ENCODE measurements at places on chromosomes 3 and 15. TPM values are rescaled to one million over a fixed set of nuclear protein-coding genes. Genes with fewer than 3 reads are reported as not detected.
A peak's percentile ranks its signal among the peaks of the same experiment; 100 is the strongest.

ZNF770 gene
- total RNA-seq: 130 TPM

DNA sequence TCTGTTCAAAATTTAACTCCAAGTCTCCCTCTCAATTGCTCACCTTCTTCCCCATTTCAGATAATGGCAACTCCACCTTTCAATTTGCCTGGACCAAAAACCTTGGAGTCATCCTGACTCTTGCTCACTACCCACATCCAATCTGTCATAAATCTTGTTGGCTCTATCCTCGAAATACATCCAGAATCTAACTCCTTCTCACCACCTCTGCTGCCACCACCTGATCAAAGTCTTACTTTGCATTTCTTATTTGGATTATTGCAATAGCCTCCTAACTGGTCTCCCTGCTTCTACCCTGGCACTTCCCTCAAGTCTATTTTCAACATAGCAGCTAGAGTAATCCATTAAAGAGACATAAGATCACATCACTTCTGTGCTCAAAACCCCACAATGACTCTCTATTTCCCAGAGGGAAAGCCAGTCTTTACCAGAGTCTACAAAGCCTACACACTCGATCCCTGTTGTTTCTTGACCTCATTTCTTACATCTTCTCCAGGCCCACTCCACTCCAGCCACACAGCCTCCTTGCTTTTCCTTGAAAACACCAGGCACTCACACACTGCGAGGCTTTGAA lies 86.6 kb downstream of the GPR156 start:
- H3K27ac ChIP-seq: no peak overlapping the region
- no peak for DNase-seq
- H3K4me1 ChIP-seq: peaks cover 5% of the 10 kb centered on the region

DNA sequence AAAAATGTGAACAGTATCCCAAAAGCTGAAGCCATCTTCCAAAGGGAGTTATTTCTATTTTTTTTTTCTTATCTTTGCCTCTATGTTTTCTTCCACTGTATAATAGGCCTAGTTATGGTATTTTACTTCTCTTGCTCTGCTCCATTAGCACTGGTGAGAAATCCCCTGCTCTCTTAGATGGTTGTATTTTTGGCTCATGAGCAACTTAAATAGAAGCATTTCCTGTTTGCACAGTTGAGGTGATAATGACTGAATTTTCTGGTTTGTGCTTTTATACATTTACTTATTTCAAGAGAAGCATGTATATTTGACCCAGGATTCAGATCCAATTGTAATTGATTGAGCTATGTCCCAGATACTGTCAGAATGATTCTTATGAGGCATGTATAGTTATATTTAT lies 61.6 kb upstream of the CD200R1L start:
- no peak overlapping the region for H3K4me3 ChIP-seq
- no peak overlapping the region for H3K27ac ChIP-seq
- no peaks in the 10 kb centered on the region for H3K27me3 ChIP-seq
- no peaks in the 10 kb centered on the region for H3K4me1 ChIP-seq
- no peaks in the 10 kb centered on the region for H3K36me3 ChIP-seq
- DNase-seq: no peak

- no peaks in the 10 kb centered on the region for H3K36me3 ChIP-seq
- H3K4me1 ChIP-seq: peaks cover 9% of the 10 kb centered on the region
- no peak overlapping the region for H3K4me3 ChIP-seq
- no peak for DNase-seq
These were observed 115.1 kb downstream of the TAFA4 start for GRCh38 chr3:68817243-68817642.

DNA sequence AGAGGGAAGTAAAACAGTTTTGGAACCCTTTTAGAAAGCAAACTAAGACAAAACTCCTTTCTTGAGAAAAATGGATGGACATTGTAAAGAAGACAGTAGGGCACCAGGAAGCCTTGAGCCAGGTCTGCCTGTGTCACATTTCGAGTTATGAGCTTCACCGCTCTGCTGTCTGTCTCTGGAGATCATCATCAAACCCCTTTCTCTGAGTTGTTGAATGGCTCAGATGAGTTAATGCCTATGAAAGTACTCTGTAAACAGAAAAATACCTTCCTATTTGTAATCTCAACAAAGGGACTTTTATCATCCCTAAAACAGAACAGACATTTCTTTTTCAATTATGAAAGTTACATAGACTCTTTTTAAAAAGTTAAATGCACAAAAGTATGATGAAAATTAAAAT lies 145.8 kb downstream of the LPP start:
- 0 out of 2 replicates have a peak overlapping the region, but pooled peaks have one; percentile 3 for H3K27ac ChIP-seq
- no peak for DNase-seq

MAP1A gene
- total RNA-seq: 2.0 TPM

ZFYVE19 gene
- 22.7 TPM for total RNA-seq

- H3K4me1 ChIP-seq: 0 out of 2 replicates have a peak, but pooled peaks cover 6% of the 10 kb centered on the region
- no peak for DNase-seq
- no peaks in the 10 kb centered on the region for H3K27me3 ChIP-seq
- H3K27ac ChIP-seq: no peak overlapping the region
- no peaks in the 10 kb centered on the region for H3K36me3 ChIP-seq
- H3K4me3 ChIP-seq: no peak overlapping the region
These were observed 28.6 kb upstream of the MOBP start for GRCh38 chr3:39438880-39439279.

GRCh38 chr15:32898414-32898813 lies 180.6 kb downstream of the GREM1 start:
- no peak overlapping the region for H3K4me3 ChIP-seq
- H3K4me1 ChIP-seq: peaks cover 40% of the 10 kb centered on the region
- DNase-seq: no peak
- H3K27me3 ChIP-seq: peaks cover 8% of the 10 kb centered on the region
- peak overlapping the region; percentile 78 for H3K27ac ChIP-seq

DNA sequence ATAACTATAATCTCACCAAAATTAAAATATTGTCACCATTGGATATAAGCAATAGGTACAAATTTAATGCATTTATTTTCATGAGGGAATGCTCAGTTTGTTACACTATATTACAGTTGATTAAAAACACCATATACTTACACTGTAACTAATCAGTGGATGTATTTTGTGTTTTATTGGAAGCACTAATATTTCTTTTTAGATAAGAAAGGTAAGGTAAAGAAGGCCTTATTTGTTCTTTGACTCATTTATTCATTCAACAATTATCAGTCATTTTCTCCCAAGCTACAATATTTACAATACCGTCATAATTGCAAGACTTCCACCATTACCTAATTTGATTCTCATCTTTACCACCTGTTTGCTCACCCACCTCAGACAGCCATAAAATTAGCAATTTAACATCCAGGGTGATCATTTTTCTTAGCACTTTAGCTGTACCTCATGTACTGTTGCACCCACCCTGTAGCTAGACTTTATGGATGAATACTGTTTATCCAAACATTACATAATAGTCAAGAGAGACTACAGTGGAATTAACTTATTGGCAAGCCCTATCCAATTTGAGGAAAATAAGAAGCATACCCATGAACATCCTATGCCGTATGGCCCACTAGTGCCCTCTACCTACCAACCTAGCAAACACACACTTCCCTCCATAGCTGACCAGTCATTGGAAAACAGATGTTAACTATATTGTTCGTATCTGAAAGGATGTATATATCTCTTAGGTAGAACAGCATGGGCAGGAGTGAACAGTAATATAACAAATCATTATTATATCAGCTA lies 229.6 kb downstream of the BBX start:
- peak; percentile 68 for DNase-seq
- no peak overlapping the region for H3K27ac ChIP-seq
- no peaks in the 10 kb centered on the region for H3K36me3 ChIP-seq
- H3K4me3 ChIP-seq: no peak overlapping the region

DNA sequence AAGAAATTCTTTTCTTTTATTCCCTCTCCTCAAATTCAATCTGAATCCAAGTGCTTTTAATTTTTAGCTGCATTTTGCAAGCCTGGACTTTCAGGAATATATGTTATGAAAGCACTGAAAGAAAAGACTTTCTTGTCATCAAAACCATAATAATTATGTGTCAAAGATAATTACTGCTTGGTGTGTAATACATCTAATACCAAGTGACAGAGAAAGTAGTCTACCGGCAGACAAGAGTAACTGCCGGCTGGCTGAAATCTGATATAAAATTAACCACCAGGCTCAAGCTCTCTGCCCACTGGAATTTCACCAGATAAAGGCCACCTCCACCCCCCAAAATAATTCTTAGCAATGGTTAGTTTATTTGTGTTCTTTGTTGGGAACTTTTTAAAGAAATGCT lies 220.9 kb upstream of the CDIN1 start:
- no peaks in the 10 kb centered on the region for H3K27me3 ChIP-seq
- H3K4me1 ChIP-seq: no peaks in the 10 kb centered on the region
- H3K36me3 ChIP-seq: no peaks in the 10 kb centered on the region
- DNase-seq: no peak
- H3K4me3 ChIP-seq: no peak overlapping the region
- no peak overlapping the region for H3K27ac ChIP-seq

DNA sequence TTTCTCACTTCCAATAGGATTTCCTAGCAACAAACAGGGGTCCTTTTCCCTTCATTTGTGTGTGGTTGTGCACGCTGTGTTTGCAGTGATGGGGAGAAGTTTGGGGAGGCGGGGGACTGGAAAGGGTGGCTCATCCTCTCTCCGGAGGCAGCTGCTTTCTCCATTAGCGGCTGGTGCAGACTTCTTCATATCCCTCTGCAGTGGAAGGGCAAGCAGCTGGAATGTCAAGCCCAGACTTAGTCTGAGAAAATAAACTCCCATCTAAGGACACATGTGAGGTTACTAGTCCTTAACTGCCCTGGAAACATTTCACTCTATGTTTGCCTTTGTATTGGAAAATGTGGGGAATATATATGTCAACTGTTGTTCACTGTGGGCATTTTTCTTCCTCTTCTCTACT lies 467.0 kb upstream of the RASGRP1 start:
- H3K4me1 ChIP-seq: no peaks in the 10 kb centered on the region
- no peaks in the 10 kb centered on the region for H3K36me3 ChIP-seq
- no peaks in the 10 kb centered on the region for H3K27me3 ChIP-seq
- H3K27ac ChIP-seq: no peak overlapping the region
- H3K4me3 ChIP-seq: no peak overlapping the region

DNA sequence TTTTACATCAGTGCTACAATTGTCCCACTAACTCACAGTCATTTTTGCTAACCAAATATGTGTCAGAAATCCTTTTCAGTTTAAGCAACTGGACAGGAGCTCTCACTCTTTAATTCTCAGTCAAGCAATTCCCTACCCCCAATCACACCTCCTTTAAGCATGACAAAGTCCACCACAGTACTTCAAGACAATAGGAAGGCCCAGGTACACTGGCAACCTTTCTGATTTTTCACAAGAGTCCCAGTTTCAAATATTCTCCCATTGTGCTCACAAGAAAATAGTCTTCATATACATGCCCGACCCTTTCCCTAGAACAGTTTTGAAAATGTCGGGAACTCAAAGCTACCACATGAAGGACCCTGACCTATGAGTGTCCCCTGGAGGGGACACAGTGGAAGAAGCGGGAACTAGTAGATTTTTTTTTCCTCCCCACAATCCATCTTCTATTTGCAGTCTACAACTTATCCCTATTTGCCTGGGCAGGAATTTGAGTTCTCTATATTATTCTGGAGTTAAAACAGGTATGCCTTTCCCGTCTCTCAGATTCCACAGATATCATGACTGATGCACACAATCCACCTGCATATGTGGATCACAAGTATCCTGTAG lies 413.5 kb downstream of the TIGIT start:
- no peak overlapping the region for H3K4me3 ChIP-seq
- no peak for DNase-seq
- H3K27me3 ChIP-seq: no peaks in the 10 kb centered on the region

- H3K4me1 ChIP-seq: peaks cover 7% of the 10 kb centered on the region
- no peak for DNase-seq
- no peak overlapping the region for H3K27ac ChIP-seq
These were observed 21.8 kb upstream of the KLHL6 start for GRCh38 chr3:183577346-183577745.

SKOR1 gene
- 0.17 TPM for total RNA-seq

IGDCC3 gene
- total RNA-seq: 30.7 TPM

GRCh38 chr3:126913524-126913923 lies 69.4 kb upstream of the PLXNA1 start:
- no peaks in the 10 kb centered on the region for H3K4me1 ChIP-seq
- H3K4me3 ChIP-seq: no peak overlapping the region
- no peaks in the 10 kb centered on the region for H3K27me3 ChIP-seq
- H3K27ac ChIP-seq: no peak overlapping the region
- no peaks in the 10 kb centered on the region for H3K36me3 ChIP-seq

GRCh38 chr15:41775651-41776050 lies 1.4 kb downstream of the MAPKBP1 start:
- no peaks in the 10 kb centered on the region for H3K27me3 ChIP-seq
- no peaks in the 10 kb centered on the region for H3K36me3 ChIP-seq
- H3K27ac ChIP-seq: no peak overlapping the region
- DNase-seq: no peak
- peak overlapping the region; percentile 80 for H3K4me3 ChIP-seq

DNA sequence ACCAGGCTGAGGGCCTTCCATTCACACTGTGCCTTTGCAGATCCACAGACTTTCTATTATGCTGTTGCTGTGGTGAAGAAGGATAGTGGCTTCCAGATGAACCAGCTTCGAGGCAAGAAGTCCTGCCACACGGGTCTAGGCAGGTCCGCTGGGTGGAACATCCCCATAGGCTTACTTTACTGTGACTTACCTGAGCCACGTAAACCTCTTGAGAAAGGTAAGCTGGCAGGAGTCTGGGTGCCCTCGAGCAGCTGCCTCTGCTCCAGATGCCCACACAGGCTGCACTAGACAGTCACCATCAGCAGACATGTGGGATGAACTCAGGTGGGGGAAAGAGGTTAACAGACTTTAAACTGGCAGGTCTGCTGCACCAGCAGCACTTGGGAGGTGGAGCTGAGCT lies 8.3 kb downstream of the TF start:
- no peak overlapping the region for H3K27ac ChIP-seq
- no peak overlapping the region for H3K4me3 ChIP-seq
- DNase-seq: no peak
- no peaks in the 10 kb centered on the region for H3K36me3 ChIP-seq

DNA sequence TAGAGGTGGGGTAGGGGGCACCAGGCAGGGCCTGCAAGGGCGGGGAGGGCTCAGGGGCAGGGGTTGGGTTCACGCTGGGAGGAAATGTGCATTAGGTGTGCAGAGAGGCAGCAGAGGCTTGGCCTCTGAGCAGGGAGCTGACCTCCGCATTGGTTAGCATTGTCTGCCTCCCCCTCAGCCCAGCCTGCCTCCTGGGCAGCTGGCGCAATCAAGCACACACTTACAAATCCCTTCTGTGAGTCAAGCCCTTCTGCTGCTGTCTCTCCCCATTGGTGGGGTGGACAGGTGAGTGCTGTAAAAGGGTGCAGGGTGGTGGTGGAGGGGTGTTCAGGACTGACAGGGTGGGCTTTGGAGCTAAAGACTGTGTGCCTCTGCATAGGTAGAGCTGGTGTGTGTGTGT lies 9.3 kb downstream of the LOXL1 start:
- H3K27ac ChIP-seq: no peak overlapping the region
- DNase-seq: no peak
- no peaks in the 10 kb centered on the region for H3K36me3 ChIP-seq
- H3K4me1 ChIP-seq: no peaks in the 10 kb centered on the region
- H3K4me3 ChIP-seq: no peak overlapping the region

- DNase-seq: no peak
- H3K27me3 ChIP-seq: no peaks in the 10 kb centered on the region
- H3K4me3 ChIP-seq: no peak overlapping the region
- H3K27ac ChIP-seq: no peak overlapping the region
- H3K36me3 ChIP-seq: no peaks in the 10 kb centered on the region
- no peaks in the 10 kb centered on the region for H3K4me1 ChIP-seq
These were observed 598.5 kb downstream of the ZNF385D start for GRCh38 chr3:21152555-21152954.
